ENCODE measurements at places on chromosomes 4 and X.
A peak's percentile ranks its signal among the peaks of the same experiment; 100 is the strongest.

DNA sequence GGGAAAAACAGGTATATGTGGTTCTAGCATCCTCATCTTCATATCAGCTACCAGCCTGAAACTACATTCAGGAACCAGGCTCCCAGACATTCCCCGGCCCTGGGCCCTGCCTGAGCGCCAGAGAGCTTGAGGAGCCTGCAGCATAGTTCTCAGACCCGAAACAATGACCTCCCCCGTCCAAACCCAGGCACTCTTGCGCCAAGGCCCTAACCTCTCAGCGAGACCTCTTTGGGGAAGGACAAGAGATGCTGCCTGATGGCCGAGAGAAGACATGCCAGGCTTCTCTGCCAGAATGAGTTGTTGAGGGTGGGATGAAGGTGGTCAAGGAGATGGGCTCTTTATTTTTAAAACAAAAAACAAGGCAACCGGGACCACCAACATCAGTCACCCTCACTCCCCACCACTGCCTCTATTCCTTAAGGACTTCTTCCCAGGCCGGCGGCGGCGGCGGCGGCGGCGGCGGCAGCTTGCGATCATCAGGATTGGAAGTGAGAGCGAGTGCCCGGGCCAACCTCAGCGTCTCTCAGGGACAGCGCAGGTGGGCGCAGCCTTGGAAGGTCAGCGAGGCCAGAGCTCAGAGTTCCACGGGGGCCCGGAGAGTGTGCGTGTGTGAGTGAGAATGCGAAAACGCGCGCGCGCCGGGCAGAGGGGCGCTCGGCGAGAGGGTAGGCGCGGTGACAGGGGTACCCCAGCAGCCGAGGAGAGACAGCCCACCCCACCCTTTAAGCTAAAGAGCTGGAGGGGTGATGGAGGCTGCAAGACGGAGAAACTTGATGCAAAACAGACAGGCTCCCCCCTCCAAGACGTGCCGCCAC is 601 bp downstream of the INPP4B start:
- peak; percentile 44 for ATAC-seq

GRCh38 chr4:118120120-118120760 is 86.0 kb downstream of the NDST3 start:
- no peak for ATAC-seq

DNA sequence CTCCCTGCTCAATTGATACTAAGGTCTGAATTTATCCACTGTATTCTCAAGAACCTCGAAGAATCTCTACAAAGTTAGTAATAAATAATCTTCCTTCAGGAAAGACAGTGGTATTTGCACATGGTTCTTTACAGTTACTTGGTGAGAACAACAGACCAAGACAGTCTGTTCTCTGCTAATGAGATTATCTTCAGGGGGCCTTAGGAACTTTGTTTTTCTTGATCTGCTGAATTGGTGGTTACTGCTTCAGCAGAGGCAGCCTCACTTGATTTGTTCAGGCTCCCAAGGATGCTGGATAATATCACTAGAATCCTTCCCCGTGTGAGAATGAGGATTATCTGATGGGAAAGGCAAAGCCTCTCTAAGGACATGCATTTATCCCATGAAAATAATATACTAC is 64.8 kb downstream of the CBR4 start:
- ATAC-seq, result no peak

GRCh38 chr4:105248613-105249012 is 101.9 kb downstream of the TET2 start:
- no peak for ATAC-seq

- ATAC-seq, result no peak
Observed at GRCh38 chr4:7693237-7693608, 246.4 kb downstream of the AFAP1 start.

DNA sequence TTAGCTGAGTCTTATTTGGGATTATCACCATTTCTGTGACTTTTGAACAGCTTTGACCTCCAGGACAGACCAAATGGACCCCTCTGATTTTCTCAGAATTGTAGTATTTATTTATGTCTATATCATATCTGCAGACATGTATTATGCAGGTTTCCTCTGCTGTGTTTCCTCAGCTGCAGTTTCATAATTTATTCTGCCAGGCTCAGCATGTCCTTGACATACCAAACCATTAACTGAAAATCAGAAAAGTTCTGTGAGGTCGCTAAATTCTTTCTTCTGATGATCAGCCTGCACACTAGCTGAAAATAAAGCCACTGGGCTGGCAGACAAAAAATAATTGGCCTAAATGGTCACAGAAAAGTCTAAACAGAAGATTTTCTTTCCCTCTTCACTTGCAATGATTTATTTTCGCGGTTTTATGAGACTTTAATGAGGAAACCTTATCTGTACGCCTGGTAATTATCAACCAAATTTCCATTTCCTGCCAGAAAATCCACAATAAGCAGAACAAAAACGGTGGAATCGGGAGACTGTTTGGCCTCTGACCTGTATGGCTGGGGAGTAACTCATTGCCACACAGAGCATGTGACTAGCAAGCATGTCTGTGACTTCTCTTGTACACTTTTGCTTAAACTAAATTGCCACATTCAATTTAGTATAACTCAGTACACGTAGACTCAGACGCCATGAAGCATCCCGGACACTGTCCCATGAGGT is 150.9 kb downstream of the ENPP6 start:
- ATAC-seq, result no peak

- peak; percentile 30 for ATAC-seq
Observed at GRCh38 chr4:18869166-18869565, 847.6 kb upstream of the LCORL start.

DNA sequence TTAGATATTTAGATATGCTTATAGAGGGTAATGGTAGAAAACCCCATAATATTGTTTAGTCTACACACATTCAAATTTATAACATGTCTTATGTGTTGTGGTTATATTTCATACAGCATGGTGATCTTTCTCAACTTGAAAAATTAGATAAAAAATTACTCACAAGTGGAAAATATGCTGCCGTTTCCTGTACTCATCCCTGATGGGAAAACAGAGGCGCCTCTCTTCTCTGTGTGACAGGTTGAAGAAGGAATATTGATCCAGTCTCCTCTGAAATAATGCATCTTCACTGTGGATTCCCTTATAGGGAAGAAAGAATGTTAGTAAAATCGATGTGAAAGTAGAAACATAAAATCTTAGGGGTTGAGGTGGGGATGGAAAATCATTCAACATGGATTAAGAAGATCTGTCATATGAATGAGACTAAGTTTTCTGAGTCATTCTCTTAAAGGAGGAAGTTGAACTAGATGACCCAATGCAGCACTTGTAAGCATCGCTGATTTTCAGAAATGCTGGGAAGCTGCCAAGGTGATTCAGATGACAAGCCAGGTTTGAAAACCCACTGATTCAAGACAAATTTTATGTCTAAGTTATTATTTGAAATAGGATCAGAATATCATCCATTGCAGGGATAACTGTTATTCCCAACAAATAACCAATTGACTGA is 70.7 kb downstream of the ANKRD50 start:
- ATAC-seq, result peak; percentile 85

DNA sequence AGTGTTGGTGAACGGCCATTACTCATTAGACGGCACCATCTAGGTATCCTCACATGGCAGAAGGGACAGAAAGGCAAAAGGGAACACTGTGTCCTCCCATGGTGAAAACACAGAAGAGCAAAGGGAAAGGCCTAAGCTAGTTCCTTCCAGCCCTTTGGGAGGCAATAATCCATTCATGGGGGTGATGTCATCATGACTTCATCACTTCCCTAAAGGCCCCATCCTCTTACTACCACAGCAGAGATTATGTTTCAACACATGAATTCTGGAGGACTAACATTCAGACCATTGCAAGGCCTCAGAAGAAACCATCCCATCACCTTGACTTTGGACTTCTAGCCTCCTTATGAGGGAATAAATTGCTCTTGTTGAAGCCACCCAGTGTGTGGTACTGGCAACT is 238.2 kb downstream of the MGST2 start:
- ATAC-seq, result no peak

DNA sequence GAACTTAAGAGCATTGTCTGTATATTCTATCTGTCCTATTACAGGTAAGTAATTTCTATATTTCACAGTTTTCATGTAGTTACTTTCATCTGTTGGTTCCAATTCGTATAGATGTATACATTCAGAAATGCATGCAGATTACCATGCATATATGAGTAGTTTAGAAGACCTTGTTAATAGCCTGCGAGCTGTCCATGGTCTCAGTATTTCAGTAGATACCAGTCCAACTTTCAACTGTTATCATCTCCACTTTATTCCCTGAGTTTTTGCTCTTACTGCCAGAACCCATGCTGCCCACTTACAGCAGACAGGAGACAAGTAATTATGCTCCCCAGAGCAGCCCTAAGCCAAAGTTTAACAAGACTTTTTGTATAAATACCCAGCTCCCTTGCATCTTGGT is 37.7 kb downstream of the VEGFC start:
- ATAC-seq, result peak; percentile 5

DNA sequence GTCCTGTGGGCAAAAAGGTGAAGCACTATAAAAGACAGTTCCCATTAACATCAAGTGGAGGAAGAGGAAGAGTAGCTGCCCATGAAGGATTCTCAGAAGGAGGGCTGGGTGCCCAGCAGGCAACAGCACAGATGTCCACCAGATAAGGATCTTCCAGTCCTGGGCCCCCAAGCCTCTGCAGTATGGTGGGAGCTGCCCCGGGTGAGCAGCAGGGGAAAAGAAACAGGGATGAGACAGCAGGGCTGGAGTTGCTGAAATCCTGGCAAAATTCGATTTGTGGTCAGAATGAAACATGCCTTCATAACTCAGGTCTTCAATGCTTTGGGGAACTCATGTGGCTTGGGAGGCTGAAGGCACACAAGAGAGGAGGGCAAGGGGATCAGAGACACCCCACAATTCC is 94.6 kb downstream of the RASL11B start:
- 0 out of 3 replicates have a peak, but pooled peaks have one; percentile 15 for ATAC-seq

- ATAC-seq, result no peak
Observed at GRCh38 chrX:148713981-148714380, 213.6 kb downstream of the AFF2 start.

GRCh38 chr4:98468709-98469108 is 189.7 kb downstream of the TSPAN5 start:
- ATAC-seq, result no peak

GRCh38 chrX:72101597-72102037 is 30.1 kb downstream of the RTL5 start:
- ATAC-seq, result no peak

GRCh38 chr4:159389756-159390155 is 286.9 kb downstream of the RAPGEF2 start:
- ATAC-seq, result no peak

- no peak for ATAC-seq
Observed at GRCh38 chr4:149886786-149887490, 71.3 kb upstream of the IQCM start.

GRCh38 chr4:122652379-122652778 is 31.5 kb upstream of the IL21 start:
- peak; percentile 55 for ATAC-seq

DNA sequence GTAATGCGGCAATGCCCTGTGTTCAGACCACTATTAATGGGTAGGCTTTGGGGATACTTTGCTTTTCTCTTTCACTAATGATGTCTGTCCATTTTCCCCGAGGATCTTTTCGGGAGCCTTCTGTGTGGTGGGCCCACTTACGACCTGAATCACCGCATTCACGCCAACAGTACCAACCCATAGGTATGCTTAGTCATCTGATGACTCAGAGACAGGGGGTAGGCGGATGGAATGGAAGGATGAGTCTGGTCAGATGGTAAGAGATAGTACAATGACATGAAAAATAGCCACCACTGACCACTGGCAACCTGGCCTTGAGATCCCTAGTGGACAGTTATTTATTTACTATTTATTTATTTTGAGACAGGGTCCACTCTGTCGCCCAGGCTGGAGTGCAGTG is 76.0 kb upstream of the DHRSX start:
- peak; percentile 52 for ATAC-seq

GRCh38 chrX:46967547-46967946 is 55.3 kb downstream of the JADE3 start:
- ATAC-seq, result no peak

DNA sequence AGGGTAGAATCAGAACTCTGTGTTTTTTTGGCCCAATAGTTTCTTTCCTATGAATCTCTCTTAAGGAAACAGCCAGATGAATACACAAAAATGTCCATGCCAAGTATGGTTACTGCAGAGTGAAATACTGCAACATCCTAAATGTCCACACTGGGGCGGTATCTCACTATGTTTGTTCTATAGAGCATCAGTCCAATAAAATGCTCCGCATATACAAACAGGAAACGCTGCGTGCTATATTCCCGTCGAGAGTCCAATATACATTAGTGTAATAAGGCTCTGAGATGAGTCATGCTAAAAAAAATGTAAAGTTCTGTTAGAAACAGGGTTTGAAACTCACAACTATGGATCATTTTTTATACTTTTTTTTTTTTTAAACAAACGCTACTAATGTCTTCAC is 72.9 kb upstream of the ENOX2 start:
- peak; percentile 97 for ATAC-seq

DNA sequence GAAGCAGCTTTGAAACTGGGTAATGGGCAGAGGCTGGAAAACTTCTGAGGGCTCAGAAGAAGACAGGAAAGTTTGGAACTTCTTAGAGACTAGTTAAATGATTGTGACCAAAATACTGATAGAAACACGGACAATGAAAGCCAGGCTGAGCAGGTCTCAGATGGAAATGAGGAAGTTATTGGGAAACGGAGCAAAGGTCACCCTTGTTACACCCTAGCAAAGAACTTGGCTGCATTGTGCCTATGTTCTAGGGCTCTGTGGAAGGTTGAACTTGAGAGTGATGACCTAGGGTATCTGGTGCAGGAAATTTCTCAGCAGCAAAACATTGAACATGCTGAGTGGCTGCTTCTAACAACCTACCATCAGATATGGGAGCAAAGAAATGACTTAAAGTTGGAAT is 50.8 kb upstream of the FBXW7 start:
- no peak for ATAC-seq

DNA sequence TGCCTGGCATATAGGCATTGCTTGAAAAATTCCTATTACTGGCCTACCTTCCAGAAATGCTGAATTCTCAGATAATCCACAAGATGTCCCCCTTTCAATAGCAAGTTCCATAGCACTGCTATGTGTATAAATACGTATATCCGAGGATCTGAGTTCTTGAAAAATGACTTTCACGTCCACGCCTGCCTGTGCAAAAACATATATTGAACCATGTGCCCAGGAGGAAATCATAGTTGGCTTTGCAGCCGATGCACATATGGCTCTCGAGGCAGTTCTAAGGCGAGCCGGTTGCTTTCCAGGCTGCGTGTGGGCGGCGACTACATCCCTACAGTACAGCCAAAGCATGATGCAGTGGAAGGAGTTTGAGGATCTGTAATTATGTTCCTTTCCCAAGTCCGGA is 55.4 kb upstream of the ESX1 start:
- peak; percentile 93 for ATAC-seq

GRCh38 chr4:147587041-147587440 is 30.2 kb upstream of the TMEM184C start:
- no peak for ATAC-seq

- ATAC-seq, result no peak
Observed at GRCh38 chr4:76982638-76983584, 33.4 kb downstream of the SEPTIN11 start.

DNA sequence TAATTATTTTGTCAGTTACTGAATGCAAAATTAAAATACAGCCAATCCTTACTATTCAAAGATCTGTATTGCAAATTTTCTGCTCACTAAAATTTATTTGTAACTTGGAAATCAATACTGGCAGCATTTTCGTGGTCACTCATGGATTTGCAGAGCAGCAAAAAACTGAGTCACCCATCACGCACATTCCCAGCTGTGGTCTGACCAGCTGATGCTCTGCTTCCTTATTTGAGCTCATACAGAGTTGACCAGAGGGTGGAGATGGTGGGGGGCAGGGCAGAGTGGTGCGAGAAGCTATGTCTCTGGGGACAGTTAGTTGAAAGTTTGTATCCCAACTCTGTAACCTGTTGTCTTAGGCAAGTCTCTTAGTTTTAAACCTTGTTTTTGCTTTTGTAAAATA is 214.8 kb downstream of the SPCS3 start:
- ATAC-seq, result 0 out of 3 replicates have a peak, but pooled peaks have one; percentile 20

GRCh38 chr4:13601048-13601447 is 26.5 kb downstream of the BOD1L1 start:
- no peak for ATAC-seq
